NCI-H1417 treated with DMSO at 0.1 percent for 48 hours (cell line): ENCODE measurements at places on chromosomes 1 and 21.

GRCh38 chr1:116693759-116694480 is 26.4 kb upstream of the IGSF3 start:
- DNase-seq, result no peak

DNA sequence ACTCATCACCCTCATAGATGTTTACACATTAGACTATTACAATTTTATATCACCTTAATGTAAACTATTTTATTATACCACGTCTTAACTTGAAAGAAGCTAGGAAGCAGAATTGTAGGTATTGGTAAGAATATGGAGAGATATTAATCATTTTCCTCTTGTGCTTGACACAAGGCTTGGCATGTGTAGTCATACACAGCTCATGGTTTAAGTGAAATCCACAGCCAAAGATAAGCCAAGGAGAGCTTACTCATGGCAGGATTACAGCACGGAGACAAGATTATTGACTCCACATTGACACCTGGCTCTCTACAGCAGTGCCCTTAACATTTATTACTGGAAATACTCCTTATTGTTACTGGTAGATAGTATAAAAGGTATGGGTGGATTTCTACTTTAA is 68.4 kb upstream of the ADGRL4 start:
- no peak for DNase-seq

GRCh38 chr1:220274251-220274855 is 2.1 kb upstream of the RAB3GAP2 start:
- no peak for DNase-seq

DNA sequence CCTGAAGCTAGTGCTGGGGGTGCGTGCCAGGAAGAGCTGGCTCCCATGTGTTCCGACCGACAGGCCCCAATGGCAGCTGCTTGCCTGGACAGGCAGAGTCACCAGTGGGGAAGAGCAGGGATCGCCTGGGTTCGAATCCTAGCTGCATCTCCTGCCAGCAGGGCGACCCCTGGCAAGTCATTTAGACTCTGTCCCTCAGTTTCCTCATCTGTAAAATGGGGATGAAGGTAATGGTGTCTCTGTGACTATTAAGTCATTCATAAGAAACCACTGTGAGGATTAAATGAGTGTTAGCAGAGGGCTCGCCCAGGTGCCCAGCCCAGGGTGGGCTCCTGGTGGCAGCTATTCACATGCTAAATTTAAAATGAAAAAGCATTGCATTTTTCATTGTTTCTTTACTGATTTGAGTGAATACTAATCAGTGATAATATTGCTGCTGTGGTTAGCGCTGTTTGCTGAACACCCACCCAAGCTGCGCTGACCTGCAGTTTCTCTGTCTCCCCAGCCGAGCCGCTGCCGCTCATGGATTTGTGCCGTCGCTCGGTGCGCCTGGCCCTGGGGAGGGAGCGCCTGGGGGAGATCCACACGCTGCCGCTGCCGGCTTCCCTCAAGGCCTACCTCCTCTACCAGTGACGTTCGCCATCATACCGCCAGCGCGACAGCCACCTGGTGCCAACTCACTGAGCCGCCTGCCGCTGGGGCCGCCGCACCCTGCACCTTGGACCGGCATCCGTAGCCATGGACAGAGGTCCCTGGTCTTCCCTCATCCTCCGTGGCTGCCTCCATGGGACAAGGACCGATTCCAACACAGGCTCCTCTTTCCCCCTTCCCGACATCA is 74.5 kb downstream of the SPSB1 start:
- DNase-seq, result no peak

- no peak for DNase-seq
These were observed 548 bp downstream of the B3GALT5 start for GRCh38 chr21:39613041-39613934.
